Epithelial cell of proximal tubule (primary cell): ENCODE measurements at places on chromosomes 13 and 19.

DNA sequence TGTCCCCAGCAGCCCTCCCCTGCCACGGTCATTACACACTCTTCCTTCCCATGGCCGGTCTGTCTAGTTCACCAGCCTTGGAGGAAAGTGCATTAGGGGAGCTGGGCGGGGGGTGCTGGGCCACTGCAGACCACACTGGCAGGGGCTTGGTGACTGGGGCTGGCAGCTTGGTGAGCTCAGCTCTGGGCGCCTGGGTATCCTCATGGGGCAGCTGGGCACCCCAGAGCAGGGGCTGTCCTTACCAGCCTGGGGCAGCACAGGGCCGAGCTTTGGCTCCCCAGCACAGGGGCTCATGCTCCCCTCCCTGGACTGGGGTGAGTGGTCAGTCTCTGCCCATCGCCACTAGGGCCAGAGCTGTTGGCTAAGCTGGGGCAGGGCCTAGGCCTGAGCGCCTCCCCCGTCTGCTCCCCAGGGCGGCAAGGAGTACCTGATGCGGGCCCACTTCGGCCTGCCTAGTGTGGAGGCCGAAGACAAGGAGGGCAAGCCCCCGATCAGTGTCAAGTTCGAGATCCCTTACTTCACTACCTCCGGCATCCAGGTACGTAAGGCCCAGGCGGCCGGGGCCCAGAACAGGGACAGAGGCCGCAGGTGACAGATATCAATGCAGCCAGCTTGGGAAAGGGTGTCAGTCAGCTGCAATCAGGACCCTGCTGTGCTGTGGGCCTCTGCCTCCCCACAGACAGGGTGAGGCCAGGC lies 35.5 kb downstream of the AP1M1 start:
- DNase-seq, result no peak

DNA sequence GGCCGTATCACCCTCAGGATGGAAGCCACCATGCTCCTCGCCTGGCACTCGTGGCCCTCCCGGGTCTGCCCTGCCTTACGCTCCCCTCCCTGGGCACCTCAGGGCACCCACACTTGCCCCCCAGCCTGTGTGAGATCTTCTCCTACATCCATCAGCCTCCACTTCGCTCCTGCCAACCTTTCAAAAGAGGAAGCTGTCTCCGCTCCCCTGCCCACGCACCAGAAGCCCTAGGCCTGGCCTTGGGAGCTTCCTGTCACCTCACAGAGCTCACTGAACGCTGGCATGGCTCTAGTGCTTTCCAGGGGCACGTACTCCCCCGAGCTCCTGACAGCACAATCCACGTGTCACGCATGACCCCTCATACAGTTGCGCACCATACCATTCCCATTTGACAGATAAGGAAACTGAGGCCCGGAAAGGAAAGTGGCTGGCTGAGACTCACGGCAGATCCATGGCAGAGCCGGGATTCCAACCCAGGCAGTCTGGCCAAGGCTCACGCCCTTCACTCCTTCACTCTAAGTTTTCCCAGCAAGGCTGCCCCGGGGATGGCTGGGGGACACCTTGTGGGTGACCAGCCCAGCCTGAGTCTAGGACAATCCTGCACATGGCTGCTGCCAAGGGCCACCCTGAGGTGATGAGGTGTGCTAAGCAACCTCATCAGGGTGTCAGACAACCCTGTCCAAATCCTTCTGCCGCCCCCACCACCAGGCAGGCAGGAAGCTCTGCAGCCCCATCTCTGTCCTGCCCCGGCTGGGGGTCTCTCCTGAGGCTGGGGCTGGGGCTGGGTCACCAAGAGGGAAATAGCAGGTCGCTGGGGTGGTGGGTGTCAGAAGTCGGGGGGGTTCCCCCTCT lies 19.3 kb downstream of the PPP1R12C start:
- no peak for DNase-seq

- no peak for DNase-seq
Observed at GRCh38 chr19:21430675-21431074, 33.7 kb downstream of the ZNF493 start.

DNA sequence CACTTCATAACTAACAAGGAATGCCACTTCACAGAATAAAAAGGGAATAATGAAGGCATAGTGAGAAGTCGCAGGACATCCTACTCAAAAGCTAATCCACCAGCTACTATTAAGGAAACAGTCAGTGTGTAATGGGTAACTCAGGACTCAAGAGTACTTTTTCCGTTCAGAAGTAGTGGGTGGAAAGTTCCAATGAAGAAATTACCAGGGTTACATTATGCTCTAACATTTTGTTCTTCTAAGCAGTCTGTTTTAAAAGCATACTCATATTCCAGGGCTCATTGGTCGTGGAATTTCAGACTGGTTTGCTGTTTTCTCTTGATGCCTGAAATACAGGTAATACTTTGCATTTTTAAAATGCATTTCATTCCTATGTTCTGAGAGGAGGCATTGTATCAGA lies 222.4 kb upstream of the IRS2 start:
- no peak for DNase-seq

DNA sequence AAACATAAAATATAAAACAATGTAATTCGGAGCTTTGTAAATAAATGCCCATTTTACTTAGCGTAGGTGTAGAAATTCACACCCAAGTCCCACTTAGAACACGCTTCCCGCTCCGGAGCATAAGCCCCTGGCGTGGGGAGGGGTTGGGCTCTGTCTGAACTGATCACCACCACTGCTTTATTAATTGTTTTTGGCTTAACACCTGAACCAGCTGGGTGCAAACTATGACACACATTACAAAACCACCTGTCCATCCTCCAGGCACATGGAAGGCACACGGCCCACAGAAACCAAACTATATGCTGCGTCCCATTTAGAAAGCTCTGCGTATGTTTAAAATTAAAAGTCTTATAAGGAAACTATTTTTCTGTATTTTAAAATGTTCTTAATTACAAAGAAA lies 25.9 kb downstream of the RASA3 start:
- DNase-seq, result no peak

GRCh38 chr13:100544866-100545683 lies 43.5 kb downstream of the GGACT start:
- no peak for DNase-seq

GRCh38 chr19:10416380-10417257 lies 3.7 kb upstream of the PDE4A start:
- no peak for DNase-seq
